Upper lobe of left lung (tissue), 6 donors: ENCODE measurements at places on chromosomes 1 and 21. TPM values are rescaled to one million over a fixed set of nuclear protein-coding genes. Genes with fewer than 3 reads are reported as not detected.

DNA sequence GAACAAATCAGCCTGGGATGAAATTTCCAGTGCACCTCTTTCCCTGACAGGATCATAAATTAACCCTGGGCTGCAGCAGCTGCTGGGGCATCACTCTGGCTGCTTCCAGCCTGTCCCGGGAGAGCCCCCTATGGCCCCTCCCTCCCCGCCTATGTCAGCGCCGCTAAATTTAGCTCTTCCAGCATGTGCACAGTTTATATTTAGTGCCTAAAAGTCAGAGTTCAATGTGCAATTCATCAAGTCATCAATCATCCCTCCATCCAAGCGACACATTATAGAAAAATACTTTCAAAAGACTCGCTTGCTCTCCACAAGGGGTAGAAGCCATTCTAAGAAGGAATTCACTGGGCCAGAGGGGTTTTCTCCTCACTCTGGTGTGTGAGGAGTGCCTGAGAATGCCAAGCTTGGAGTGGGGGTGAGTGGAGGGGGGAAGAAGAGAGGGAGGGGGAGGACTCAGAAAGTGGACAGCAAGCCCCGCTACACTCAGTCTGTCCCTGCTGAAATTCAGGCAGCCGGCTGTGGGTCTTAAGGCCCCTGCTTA, 37.4 kb downstream of the XCL1 start:
- H3K4me3 ChIP-seq: no peak overlapping the region
- H3K27me3 ChIP-seq: no peaks in the 10 kb centered on the region
- DNase-seq: no peak
- no peaks in the 10 kb centered on the region for H3K36me3 ChIP-seq

DNA sequence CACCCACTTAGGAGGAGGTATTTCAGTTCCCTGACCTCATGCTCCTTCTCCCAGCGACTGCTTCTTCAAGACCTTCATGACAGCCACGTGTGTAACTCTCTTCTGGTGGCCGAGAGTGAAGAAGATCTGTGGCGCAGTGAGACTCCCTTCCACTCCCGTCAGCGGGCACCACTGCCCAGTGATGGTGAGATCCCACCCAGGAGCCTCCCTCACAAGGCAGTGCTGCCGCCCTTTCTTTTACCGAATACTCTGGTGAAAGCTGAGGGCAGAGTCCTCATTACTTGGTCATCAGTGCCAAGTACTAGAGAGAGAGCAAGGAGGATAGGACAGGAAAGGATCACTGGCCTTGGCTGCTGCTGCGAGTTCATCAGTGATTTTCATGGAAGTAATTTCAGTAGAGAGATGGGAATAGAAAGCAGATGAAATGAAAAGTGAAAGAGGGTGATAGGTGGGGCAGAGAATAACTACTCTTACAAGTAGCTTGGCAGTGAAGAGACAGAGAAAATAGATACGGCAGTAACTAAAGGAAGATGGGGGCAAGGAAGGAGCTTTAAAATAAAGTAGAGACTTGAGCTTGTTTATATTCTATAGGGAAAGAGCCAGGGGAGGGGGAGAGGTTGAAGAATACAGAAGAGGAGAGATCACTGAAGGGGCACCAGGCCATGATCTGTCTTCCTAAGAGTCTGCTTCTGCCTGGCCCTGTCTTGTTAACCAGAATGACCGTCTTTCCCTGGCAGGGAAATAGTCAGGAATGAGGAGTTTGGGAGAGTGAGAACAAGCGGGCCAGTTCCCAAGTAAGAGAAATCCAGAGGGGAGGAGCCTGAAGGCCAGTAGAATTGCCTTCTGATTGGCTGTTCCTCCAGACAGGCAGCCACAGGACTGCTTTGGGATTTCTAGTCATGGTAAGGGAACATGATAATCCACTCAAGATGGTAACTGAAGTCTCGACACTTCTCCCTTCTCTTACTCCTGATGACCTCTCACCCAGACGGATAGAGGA, 18.3 kb downstream of the HYI start:
- no peaks in the 10 kb centered on the region for H3K27me3 ChIP-seq
- peaks cover 7% of the 10 kb centered on the region for H3K4me1 ChIP-seq
- H3K4me3 ChIP-seq: no peak overlapping the region
- H3K27ac ChIP-seq: peak overlapping the region; percentile 65
- no peak for DNase-seq

GRCh38 chr1:62687421-62687902, 724 bp downstream of the DOCK7 start:
- H3K4me1 ChIP-seq: peaks cover 16% of the 10 kb centered on the region
- DNase-seq: no peak
- H3K4me3 ChIP-seq: peak overlapping the region; percentile 76
- H3K36me3 ChIP-seq: no peaks in the 10 kb centered on the region
- H3K27me3 ChIP-seq: no peaks in the 10 kb centered on the region

DNA sequence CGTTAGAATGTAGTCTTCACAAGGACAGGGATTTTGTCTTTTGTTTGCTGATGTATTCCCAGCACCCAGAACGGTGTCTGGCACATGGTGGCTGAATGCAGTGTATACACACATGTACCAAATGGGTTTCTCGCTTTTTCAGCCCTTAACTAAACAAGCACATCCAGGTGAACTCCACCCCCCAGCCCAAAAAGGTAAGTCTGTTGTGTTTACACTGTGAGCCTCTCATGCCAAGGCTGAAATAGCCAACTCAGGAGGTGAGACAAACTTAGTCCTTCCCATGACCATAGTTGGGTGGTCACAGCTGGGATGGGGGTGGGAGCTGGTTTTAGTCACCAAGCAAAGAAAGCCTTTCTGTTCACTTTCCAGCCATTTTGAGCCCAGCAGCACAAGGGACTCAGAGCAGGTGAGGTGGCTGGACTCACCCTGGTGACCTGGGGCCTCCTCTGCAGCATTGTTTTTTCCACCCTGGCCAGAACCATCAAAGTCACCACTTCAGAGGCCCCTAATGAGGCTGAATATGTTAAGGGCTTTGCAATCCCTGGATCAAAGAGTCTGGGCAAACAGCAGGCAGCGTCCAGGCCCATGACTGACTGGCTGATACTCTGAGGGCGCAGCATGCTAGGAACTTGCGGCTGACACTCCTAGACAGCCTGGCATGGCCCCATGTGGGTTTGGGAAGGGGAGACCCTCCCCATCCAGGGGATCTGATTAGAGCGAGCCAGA, 8.7 kb downstream of the TENT5B start:
- DNase-seq: no peak
- no peak overlapping the region for H3K4me3 ChIP-seq
- H3K4me1 ChIP-seq: peaks cover 73% of the 10 kb centered on the region
- peak overlapping the region; percentile 69 for H3K27ac ChIP-seq

- H3K4me1 ChIP-seq: peaks cover 13% of the 10 kb centered on the region
- no peak overlapping the region for H3K27ac ChIP-seq
Observed at GRCh38 chr1:165855010-165855838, 27.8 kb downstream of the UCK2 start.

DNA sequence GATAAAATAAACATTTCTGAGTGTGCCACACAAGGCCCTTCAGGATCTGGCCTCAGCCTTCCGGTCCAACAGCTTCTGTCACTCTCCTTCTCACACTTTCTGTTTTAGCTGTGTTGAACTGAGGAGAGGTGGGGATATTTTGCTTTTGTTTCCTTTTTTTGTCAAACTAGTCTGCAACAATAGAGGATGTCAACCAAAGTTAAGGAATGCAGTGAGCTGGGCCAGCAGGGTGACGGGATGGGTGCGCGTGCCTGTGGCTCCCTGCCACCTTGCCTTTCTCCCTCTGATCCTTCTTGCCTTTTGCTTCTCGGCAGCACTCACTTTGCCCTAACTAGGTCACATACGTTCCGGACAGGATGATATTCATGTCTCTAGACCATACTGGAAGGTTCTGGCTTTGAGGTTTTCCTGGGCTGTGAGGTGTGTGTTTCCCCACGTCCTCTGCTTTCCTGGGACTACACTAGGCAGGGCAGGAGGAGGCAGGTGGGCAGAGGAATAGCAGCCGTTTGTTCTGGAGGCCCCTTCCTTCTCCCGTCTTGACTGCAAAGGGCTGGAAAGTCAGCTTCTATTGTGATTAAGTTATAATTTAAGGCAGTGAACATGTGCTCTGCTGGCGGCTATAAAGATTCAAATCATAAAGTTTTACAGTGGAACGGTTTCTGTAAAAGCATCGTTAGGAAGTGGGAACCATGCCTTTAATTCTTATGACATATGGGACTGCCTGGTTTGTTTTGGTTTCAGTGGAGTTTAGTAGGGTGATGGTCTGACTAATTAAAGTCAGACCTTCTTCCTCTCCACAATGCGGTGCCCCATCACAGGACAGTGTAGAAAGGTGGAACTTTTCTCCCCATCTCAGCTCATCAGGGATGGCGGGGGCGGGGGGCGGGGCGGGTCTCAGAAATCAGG, 67.8 kb downstream of the RNF220 start:
- H3K4me1 ChIP-seq: no peaks in the 10 kb centered on the region
- no peaks in the 10 kb centered on the region for H3K27me3 ChIP-seq
- DNase-seq: no peak
- H3K27ac ChIP-seq: no peak overlapping the region
- peak overlapping the region; percentile 28 for H3K4me3 ChIP-seq

GRCh38 chr1:206797534-206798383, 25.5 kb upstream of the IL10 start:
- no peaks in the 10 kb centered on the region for H3K27me3 ChIP-seq
- no peaks in the 10 kb centered on the region for H3K4me1 ChIP-seq
- H3K27ac ChIP-seq: no peak overlapping the region
- no peak overlapping the region for H3K4me3 ChIP-seq
- H3K36me3 ChIP-seq: no peaks in the 10 kb centered on the region
- no peak for DNase-seq

GRCh38 chr1:225526878-225527277, 99.0 kb upstream of the LBR start:
- no peak for DNase-seq
- H3K27ac ChIP-seq: no peak overlapping the region
- H3K4me1 ChIP-seq: no peaks in the 10 kb centered on the region

DNA sequence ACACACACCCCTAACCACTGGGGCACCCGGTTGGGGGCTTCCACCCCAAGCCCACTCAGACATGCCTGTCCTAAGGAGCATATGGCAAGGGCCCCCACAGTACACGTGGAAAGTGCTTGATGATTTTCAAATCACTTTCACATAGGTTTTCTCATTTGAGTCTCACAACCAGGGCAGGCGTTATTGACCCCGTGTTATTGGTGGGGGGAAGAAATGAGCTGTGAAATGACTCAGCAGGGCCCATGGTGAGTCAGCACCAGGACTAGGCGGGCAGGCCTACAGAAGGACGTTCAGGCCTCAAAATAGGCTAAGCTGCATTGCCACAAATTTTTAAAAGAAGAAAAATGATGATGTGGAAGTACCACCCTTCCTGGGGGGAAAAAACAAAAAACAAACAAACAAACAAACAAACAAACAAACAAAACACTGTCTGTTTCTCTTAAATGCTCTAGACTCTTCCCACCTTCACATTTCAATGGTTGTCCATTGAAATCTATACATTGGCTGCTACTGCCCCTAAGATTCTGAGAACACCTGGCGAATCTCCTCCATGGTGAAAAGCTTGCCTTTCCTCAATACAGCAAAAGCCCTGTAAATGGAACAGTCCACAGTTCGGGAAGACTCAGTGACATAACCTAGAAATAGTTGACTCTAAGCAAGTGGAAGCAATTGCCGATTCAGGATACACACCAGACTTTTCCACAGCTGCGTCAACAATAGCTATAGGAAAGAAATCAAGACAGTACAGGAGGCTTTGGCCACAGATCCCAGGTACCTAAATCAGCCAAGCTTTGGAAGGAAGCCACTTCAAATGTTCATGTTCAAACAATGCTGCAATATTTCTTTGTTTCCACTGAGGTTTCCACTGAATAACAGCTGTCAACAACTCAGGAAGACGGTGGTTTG, 234.7 kb downstream of the TOMM20 start:
- DNase-seq: no peak
- H3K36me3 ChIP-seq: no peaks in the 10 kb centered on the region
- no peak overlapping the region for H3K4me3 ChIP-seq
- H3K4me1 ChIP-seq: peaks cover 26% of the 10 kb centered on the region
- H3K27ac ChIP-seq: peak overlapping the region; percentile 52
- no peaks in the 10 kb centered on the region for H3K27me3 ChIP-seq

GRCh38 chr1:62068978-62069377, 125.7 kb upstream of the L1TD1 start:
- H3K36me3 ChIP-seq: no peaks in the 10 kb centered on the region
- no peaks in the 10 kb centered on the region for H3K27me3 ChIP-seq
- H3K4me3 ChIP-seq: no peak overlapping the region

DNA sequence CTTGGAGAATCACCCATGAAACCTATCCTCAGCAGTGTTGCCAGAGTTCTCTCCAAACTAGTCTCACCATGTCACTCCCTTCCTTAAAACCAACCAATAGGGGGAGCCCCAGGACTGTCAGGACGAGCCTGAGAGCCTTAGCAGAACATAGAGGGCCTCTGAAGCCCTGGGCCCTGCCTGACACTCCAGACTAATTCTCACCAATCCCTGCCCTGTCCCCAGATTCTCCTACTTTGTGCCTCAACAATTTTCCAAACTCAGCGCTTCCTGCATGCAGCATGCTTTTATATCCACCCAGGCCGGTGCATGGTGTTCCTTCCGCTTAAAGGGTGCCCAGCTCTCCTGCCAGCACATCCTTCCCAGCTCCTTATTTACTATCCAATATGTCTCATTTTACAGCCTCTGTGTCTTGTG, 42.7 kb downstream of the HSD3B1 start:
- no peaks in the 10 kb centered on the region for H3K4me1 ChIP-seq
- no peak overlapping the region for H3K4me3 ChIP-seq
- H3K27me3 ChIP-seq: no peaks in the 10 kb centered on the region
- no peak overlapping the region for H3K27ac ChIP-seq

The CRYBG2 gene
- 25.2 TPM for total RNA-seq

The ADORA3 gene
- 2.1 TPM for total RNA-seq

The CBS gene
- 80.8 TPM for total RNA-seq

The FTCD gene
- total RNA-seq: 0.98 TPM

The PALMD gene
- total RNA-seq: 11.0 TPM

The CDC42BPA gene
- total RNA-seq: 33.7 TPM

The ANKRD35 gene
- total RNA-seq: 2.5 TPM

The OR2L2 gene
- not detected for total RNA-seq

The KPRP gene
- not detected for total RNA-seq

The LCE2A gene
- not detected for total RNA-seq

The G0S2 gene
- 108 TPM for total RNA-seq

The VTCN1 gene
- 1.2 TPM for total RNA-seq

The ATP6V1G3 gene
- not detected for total RNA-seq

The MTF1 gene
- total RNA-seq: 11.1 TPM
